ENCODE measurements at places on chromosomes 5 and 9.

DNA sequence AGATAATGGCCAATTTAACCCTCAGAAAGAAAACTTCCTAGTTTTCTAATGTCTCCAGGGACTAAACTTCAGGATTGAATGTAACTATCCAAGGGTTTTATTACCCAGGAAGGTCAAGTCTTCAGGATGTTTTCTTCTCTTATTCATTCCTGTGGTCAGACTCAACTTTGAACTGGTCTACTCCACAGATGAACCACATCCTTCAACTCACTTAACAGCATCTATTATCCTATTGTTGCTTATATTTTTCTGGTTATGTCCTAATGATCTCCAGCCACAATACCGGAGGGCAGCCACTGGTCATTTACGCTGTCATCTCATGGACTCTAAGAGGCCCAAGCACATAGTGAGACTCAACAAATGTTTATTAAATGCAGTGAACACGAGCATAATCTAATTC, 47.2 kb upstream of the LIFR start:
- no peak for DNase-seq

DNA sequence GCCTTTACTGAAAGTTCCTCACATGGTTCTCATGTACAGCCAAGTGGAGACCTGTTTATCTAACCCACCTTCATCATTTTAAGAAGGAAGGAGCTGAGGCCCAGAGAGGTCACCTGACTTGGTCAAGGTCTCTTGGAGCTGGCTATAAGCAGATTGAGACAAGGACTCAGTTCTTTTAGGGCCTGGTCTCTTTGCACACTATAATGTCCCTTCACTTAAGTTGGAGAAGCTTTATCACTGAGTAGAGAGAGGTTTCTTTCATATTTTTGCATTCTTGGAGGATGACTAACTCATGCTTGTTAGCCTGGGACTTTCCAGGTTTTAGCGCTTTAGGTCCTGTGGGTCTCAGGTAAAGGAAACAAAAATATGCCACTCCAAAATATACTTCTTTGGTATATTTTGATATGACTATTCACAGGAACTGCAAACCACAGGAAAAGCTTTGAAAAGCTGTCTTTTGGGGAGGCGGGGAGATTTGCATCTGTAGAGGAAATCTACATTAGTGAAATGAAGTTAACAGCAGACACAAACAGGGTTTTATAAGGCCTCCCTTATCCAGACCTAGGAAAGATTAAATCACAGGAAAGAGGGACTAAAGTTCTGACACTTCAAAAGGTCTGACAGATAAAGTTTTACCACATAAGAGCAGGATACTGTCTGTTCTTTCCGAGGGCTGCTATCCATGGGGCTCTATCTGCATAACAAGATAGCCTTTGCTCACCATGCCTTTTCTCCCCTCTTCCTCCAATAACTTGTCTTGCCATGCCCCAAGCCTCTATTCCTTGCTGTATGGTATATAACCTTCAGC, 95.8 kb upstream of the ANKRD55 start:
- DNase-seq: no peak

DNA sequence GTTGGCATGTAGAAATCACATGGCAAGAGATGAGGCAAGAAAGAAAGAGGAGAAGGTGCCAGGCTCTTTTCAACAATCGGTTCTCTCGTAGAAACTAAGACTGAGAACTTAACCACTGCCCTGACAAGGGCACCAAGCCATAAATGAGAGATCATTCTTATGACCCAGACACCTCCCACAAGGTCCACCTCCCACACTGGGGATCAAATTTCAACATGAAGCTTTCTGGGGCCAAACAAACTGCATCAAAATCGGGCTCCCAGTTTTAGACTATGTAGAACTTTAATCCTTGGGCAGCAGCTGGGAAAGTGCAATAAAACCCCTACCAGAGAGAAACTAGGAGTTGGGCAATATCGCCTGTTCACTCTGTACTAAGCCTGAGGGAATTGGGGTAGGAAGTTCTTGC, 150.2 kb upstream of the CCDC152 start:
- DNase-seq: no peak

- DNase-seq: no peak
Observed at GRCh38 chr9:27755846-27756245, 182.6 kb upstream of the C9orf72 start.

GRCh38 chr5:9408964-9409363, 136.9 kb downstream of the SEMA5A start:
- DNase-seq: no peak

DNA sequence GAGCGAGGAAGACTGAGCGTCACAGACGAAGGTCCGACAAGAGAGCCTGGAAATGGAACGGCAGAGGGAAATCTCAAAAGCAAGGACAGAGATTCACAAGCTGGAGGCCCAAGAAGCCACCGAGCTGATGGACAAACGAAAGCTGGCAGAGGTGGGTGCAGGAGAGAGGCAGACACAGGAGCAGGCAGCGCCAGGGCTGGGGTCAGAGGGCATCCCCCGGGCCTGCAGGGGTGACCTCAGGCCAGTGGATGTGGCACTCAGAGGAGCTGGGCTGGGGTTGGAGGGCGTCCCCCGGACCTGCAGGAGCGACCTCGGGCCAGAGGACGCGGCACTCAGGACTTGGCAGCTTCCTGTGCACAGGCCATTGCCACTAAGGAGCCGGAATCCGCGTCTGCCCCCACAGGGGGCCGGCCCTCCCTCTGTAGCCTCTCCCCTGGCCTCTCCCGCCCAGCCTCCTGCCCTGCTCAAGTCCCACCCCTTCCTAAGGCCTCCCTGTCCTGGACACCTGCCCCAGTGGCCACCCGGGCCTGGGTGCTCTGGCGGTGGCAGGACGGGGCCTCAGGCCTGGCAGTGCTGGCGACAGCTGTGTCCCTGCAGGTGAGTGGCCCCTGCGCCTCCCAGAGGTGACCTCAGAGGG, 40.4 kb downstream of the EXD3 start:
- no peak for DNase-seq

- DNase-seq: no peak
Observed at GRCh38 chr9:107541523-107541922, 52.0 kb upstream of the KLF4 start.

DNA sequence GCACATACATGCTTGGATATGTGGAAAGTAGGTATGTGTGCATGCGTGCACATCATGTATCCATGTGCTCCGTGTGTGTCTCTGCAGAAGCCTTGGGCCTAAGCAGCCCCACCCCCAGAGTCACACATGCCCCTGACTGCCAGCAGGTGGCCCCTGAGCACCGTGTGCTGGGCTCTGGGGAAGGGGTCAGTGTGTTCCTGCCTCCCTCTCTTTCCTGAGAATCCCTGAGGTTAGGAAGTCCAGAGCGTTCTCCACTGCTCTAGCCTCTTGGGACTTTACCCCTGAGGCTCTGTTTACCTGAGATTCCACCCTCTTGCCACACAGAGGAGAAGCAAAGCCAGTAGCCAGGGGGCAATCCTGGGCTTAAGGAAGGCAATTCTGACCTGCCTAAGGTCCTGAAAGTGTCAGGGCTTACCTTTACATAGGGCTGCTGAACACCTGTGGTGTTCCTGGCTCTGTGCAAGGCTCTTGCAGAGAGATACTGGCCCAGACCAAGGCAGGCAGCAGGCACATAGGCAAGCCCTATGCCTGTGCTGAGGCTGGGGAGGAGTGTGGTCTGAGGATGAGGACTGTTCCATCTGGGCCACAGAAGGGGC, 207.3 kb downstream of the TMEM38B start:
- DNase-seq: no peak

- DNase-seq: no peak
Observed at GRCh38 chr9:119375892-119376291, 6.7 kb upstream of the BRINP1 start.

GRCh38 chr9:80874276-80874675, 815.1 kb downstream of the TLE1 start:
- no peak for DNase-seq

- no peak for DNase-seq
Observed at GRCh38 chr9:98178874-98179850, 13.3 kb downstream of the CORO2A start.

- no peak for DNase-seq
Observed at GRCh38 chr5:180532268-180532667, 38.1 kb downstream of the CNOT6 start.

GRCh38 chr5:68217047-68217355, 1.4 kb downstream of the PIK3R1 start:
- peak; percentile 24 for DNase-seq

GRCh38 chr9:37040508-37041127, 6.5 kb upstream of the PAX5 start:
- no peak for DNase-seq

- DNase-seq: no peak
Observed at GRCh38 chr9:127489471-127490115, 38.3 kb downstream of the LRSAM1 start.

GRCh38 chr9:75823151-75823550, 67.3 kb upstream of the PCSK5 start:
- DNase-seq: no peak

GRCh38 chr5:142779163-142779840, 9.1 kb downstream of the ARHGAP26 start:
- no peak for DNase-seq

Data from hematopoietic multipotent progenitor cell treated with erythropoietin and hydrocortisone succinate and interleukin-3 and kit ligand, for 17 days (in vitro differentiated cells).